Right atrium auricular region (tissue), 2 donors: ENCODE measurements at places on chromosomes 7 and 10. TPM values are rescaled to one million over a fixed set of nuclear protein-coding genes. Genes with fewer than 3 reads are reported as not detected.
A peak's percentile ranks its signal among the peaks of the same experiment; 100 is the strongest.

GRCh38 chr10:18658271-18659124, 733 bp upstream of the ARL5B start:
- no peak for DNase-seq
- H3K27ac ChIP-seq: peak overlapping the region; percentile 99
- no peaks in the 10 kb centered on the region for H3K27me3 ChIP-seq
- peaks cover 33% of the 10 kb centered on the region for H3K4me1 ChIP-seq

GRCh38 chr10:15331461-15331860, 39.6 kb downstream of the FAM171A1 start:
- DNase-seq: no peak
- H3K27ac ChIP-seq: no peak overlapping the region
- H3K4me3 ChIP-seq: no peak overlapping the region
- no peaks in the 10 kb centered on the region for H3K36me3 ChIP-seq
- no peaks in the 10 kb centered on the region for H3K27me3 ChIP-seq
- no peaks in the 10 kb centered on the region for H3K4me1 ChIP-seq

GRCh38 chr7:28145090-28145626, 35.4 kb downstream of the JAZF1 start:
- no peaks in the 10 kb centered on the region for H3K36me3 ChIP-seq
- no peak overlapping the region for H3K27ac ChIP-seq
- no peak for DNase-seq
- no peak overlapping the region for H3K4me3 ChIP-seq

- DNase-seq: peak; percentile 51
- H3K27ac ChIP-seq: no peak overlapping the region
- no peaks in the 10 kb centered on the region for H3K27me3 ChIP-seq
- H3K4me3 ChIP-seq: no peak overlapping the region
Observed at GRCh38 chr10:86287110-86287793, 79.3 kb downstream of the GRID1 start.

- H3K27me3 ChIP-seq: no peaks in the 10 kb centered on the region
- no peak overlapping the region for H3K4me3 ChIP-seq
Observed at GRCh38 chr10:128940081-128940480, 527.0 kb upstream of the MGMT start.

- H3K27me3 ChIP-seq: no peaks in the 10 kb centered on the region
- H3K27ac ChIP-seq: no peak overlapping the region
- no peak for DNase-seq
- H3K36me3 ChIP-seq: no peaks in the 10 kb centered on the region
- H3K4me3 ChIP-seq: no peak overlapping the region
Observed at GRCh38 chr7:85529201-85529600, 342.3 kb upstream of the SEMA3D start.

GRCh38 chr10:43125881-43126731, 12.1 kb upstream of the CSGALNACT2 start:
- no peak overlapping the region for H3K27ac ChIP-seq
- H3K4me1 ChIP-seq: no peaks in the 10 kb centered on the region
- no peaks in the 10 kb centered on the region for H3K27me3 ChIP-seq
- no peaks in the 10 kb centered on the region for H3K36me3 ChIP-seq

DNA sequence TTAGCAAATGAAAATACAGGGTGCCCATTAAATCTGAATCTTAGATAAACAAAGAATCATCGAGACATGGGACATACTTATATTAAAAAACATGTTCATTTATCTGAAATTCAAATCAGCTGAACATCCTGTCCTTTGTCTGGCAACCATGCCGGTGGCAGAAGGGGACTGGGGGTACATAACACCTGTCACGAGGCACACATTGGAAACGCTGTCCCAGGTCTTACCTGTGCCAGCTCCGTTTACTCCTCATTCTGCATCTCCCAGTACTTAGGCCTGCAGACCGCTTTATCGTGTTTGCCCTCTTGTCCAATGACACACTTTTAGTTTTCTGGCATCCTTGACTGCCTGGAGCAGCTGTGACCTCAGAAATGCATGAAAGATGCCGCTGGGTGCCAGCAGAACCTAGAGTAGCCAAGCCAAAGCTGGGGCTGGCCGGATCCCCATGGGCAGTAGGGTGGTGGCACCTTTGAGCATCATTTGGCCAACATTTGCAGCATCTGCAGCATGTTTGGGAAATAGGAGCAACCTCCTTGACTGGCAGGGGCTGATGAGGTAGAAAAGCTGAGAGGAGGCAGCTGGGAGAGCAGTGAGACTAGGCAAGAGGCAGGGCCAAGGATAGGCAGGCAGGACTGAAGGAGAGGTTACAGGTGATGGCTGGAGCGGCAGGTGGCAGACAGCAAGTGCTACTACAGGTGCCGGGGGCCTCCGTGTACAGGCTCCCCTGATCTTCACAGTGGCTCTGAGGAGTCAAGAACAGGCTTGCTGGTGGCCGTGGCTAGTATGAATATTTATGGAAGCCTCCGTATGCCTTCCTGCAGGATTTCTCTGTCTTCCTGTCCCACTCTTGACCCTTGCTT, 62.3 kb upstream of the BTBD16 start:
- peaks cover 30% of the 10 kb centered on the region for H3K4me1 ChIP-seq
- no peak for DNase-seq
- no peak overlapping the region for H3K27ac ChIP-seq
- no peak overlapping the region for H3K4me3 ChIP-seq

- peaks cover 5% of the 10 kb centered on the region for H3K4me1 ChIP-seq
- DNase-seq: no peak
- H3K27ac ChIP-seq: no peak overlapping the region
- H3K4me3 ChIP-seq: no peak overlapping the region
Observed at GRCh38 chr7:94971051-94971867, 63.9 kb downstream of the PPP1R9A start.

- no peaks in the 10 kb centered on the region for H3K27me3 ChIP-seq
- no peaks in the 10 kb centered on the region for H3K36me3 ChIP-seq
- H3K4me3 ChIP-seq: no peak overlapping the region
- peaks cover 4% of the 10 kb centered on the region for H3K4me1 ChIP-seq
Observed at GRCh38 chr7:50807026-50807730, 24.5 kb upstream of the GRB10 start.

GRCh38 chr10:101646364-101646763, 48.6 kb downstream of the FBXW4 start:
- H3K4me1 ChIP-seq: peaks cover 11% of the 10 kb centered on the region
- DNase-seq: peak; percentile 63
- H3K36me3 ChIP-seq: peaks cover 15% of the 10 kb centered on the region
- no peak overlapping the region for H3K27ac ChIP-seq
- H3K27me3 ChIP-seq: no peaks in the 10 kb centered on the region

- no peaks in the 10 kb centered on the region for H3K36me3 ChIP-seq
- no peak for DNase-seq
- no peak overlapping the region for H3K4me3 ChIP-seq
- H3K4me1 ChIP-seq: peaks cover 11% of the 10 kb centered on the region
- no peaks in the 10 kb centered on the region for H3K27me3 ChIP-seq
Observed at GRCh38 chr7:4803397-4804241, 28.2 kb downstream of the AP5Z1 start.

DNA sequence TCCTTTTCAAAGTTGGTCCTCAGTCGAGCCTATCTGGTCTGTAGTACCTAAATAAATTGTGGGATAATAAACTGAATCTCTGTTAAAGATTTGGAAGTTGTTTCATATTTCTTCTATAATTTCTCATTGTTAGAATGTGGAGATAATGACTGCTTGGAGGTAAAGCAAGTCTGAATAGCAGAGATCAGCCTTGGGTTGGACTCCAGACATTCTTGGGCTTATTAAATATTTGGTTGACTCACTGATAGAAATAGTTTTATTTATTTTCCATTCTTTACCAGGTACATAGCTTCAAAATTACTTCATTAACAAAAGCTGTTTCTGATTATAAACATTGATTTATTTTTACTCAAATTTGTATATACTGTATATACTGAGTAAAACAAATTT, 34.3 kb downstream of the TPST1 start:
- no peaks in the 10 kb centered on the region for H3K4me1 ChIP-seq
- H3K27me3 ChIP-seq: no peaks in the 10 kb centered on the region
- DNase-seq: no peak
- no peak overlapping the region for H3K4me3 ChIP-seq

GRCh38 chr10:73900064-73900463, 10.9 kb upstream of the PLAU start:
- DNase-seq: no peak
- H3K4me3 ChIP-seq: no peak overlapping the region
- H3K4me1 ChIP-seq: no peaks in the 10 kb centered on the region
- no peaks in the 10 kb centered on the region for H3K36me3 ChIP-seq
- H3K27ac ChIP-seq: no peak overlapping the region
- no peaks in the 10 kb centered on the region for H3K27me3 ChIP-seq

GRCh38 chr7:28328822-28329660, 83.3 kb upstream of the CREB5 start:
- no peak overlapping the region for H3K27ac ChIP-seq
- H3K4me3 ChIP-seq: no peak overlapping the region
- no peak for DNase-seq
- no peaks in the 10 kb centered on the region for H3K4me1 ChIP-seq
- H3K36me3 ChIP-seq: no peaks in the 10 kb centered on the region
- H3K27me3 ChIP-seq: no peaks in the 10 kb centered on the region

Gene VSTM2A
- total RNA-seq: not detected

Gene SPOCK2
- 19.8 TPM for total RNA-seq

Gene RADIL
- total RNA-seq: 16.0 TPM

Gene IKZF1
- total RNA-seq: 9.7 TPM
